ENCODE measurements at places on chromosomes 5 and 9.

DNA sequence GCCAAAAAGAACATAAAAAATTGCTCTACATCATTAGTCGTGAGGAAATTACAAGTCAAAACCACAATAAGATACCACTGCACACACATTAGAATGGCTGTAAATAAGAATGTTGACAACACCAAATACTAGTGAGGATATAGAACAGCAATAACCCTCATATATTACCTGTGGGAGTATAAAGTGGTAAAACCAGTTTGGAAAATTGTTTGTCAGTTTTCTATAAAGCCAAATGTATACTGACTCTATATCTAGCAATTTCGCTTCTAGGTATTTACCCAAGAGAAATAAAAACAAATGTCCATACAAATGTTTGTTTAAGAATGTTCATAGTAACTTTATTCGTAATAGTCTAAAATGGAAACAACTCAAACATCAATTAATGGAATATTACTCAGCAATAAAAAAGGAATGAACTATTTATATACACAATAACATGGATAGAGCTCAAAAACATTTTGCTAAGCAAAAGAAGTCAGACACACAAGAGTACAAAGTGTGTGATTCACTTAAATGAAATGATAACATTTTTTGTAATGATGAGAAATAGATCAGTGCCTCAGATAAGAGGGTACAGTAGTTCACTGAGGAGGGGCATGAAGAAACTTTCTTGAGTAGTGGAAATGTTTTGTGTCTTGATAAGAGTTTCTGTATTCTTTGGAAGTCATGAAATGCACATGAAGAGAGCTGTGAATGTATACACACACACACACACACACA, 219.6 kb upstream of the ZNF462 start:
- DNase-seq = no peak

- DNase-seq = no peak
These were observed 11.5 kb downstream of the NOTCH1 start for GRCh38 chr9:136534366-136534765.

DNA sequence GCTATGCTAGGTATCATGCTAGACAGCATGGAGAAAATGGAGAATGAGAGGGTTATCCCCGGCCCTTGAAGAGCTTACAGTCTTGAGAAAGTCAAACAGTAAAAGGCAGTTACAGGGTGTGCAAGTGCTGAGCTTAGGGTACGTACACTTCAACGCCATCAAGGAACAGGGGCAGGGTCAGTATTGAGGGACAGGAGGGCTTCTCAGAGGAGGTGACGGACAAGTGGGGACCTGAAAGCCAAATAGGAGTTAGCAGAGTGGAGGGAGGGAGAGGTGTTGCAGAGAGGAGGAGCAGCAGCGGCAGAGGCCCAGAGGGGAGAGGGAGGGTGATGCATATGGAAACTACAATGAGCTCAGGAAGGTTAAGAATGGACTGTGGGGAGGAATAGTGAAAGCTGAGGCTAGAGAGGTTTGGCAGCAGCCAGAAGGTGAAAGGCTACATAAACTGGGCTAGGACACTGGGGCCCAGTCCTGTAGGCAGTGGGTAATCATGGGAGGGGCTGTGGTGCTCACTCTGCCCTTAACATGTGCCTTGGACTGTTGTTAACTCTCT, 88.0 kb downstream of the NRG2 start:
- DNase-seq = no peak

DNA sequence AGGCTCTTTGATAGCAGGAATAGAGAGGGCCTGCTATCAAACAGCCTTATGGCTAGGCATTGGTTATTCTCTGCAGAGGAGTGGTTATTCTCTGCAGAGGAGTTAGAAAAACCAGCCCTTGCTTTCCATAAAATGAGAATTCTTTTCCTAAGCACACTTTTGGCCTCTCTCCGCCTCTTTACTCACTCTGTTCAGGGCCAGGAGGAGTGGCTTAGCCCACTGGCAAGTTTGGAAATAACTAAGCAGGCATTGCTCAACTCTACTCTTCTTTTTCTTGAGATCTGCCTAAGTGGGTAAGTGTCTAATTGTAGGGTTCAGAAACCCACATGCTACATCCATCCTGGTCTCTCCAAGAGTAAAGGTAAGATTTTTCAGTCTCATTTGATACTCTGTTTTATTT, 341.7 kb downstream of the KIAA0825 start:
- peak; percentile 4 for DNase-seq

- DNase-seq = no peak
These were observed 8.0 kb downstream of the SPOCK1 start for GRCh38 chr5:137491121-137491520.

- DNase-seq = peak; percentile 78
These were observed 422.6 kb downstream of the EFNA5 start for GRCh38 chr5:107248066-107248695.

DNA sequence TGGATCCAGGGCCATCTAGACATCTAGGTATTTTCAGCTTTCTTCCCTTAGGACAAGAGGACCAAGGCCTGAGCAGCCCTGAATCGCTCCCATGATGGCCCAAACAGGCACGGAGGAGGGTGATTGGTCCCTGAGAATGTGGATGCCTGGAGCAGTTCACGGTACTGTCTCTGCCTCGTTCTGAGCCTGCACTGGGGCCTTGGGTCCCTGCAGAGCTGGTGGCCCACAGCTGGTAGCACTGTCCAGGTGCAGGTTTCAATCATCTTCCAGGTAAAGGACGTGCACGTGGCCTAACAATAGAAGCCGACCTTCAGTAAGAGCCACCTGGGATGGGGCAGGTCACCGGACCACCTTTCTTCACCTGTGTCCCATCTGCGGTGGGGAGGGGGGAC, 19.4 kb upstream of the FCN1 start:
- no peak for DNase-seq

- no peak for DNase-seq
These were observed 176.2 kb downstream of the IRX2 start for GRCh38 chr5:2575292-2575691.

DNA sequence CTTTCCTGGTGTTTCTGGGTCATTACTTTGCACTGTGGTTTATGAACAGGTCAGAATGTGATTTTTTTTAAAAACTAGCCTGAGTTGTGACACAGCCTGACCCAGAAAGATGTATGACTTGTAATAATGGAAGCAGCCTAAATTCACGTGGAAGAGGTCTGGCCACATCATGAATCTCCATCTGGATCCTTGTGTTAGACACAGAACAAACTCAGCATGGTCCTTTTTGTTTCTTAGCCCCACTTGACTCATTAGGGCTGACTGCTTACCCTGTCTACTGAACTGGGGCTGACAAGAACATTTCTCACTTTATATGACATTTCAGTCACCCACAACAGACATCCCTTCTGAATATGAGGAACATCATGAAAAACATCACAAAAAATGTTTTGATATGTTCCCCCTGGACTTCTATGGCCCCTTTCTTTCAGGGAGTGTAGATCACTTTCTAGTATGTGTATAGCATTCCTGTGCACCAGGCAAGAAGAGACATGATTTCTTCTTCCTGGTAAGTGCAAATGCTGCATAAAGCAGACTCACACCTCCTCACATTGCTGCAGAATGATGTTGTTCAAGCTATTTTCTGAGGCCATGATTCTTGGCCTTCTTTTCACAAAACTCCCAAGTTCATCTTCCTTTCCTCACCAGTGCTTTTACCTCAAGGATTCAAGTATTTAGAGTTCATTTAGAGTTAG, 52.3 kb downstream of the ZNF622 start:
- DNase-seq = no peak

DNA sequence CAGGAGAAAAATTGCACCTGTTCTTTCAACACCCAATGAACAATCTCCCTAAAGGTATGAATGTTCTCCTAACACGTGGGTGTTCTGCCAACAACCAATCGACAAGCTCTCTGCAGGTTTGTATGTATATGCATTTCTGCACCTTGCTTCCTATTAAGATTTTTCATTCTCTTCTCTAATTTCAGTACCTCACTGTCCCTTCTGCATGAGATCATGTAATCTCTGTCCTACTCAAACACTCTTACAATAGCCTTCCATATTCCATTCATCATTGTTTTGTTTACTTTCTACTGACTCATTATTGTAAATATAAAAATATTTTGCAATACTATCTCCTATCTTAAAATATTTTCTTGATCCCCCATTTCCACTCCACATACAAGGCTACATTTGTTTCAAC, 382.0 kb downstream of the CDH12 start:
- no peak for DNase-seq

- peak; percentile 57 for DNase-seq
These were observed at the start of gene SARDH for GRCh38 chr9:133737774-133738639. TSS of gene SARDH (minus strand) at chr9:133738352. CDS start at chr9:133734173, 4,179 bp downstream.

Measured in choroid plexus epithelial cell (primary cell).